ENCODE measurements at places on chromosomes 2 and 18. TPM values are rescaled to one million over a fixed set of nuclear protein-coding genes. Genes with fewer than 3 reads are reported as not detected.

Gene SLC5A7
- total RNA-seq, result not detected

Gene CD8B2
- total RNA-seq, result 4.5 TPM

Gene CYP27A1
- 1.2 TPM for total RNA-seq

Gene SPC25
- total RNA-seq, result 27.7 TPM

Measured in CD8-positive, alpha-beta memory T cell (primary cell).